ENCODE measurements at places on chromosomes 7 and 10.

- DNase-seq: no peak
Measured at GRCh38 chr7:158525648-158526484, 61.8 kb downstream of the PTPRN2 start.

DNA sequence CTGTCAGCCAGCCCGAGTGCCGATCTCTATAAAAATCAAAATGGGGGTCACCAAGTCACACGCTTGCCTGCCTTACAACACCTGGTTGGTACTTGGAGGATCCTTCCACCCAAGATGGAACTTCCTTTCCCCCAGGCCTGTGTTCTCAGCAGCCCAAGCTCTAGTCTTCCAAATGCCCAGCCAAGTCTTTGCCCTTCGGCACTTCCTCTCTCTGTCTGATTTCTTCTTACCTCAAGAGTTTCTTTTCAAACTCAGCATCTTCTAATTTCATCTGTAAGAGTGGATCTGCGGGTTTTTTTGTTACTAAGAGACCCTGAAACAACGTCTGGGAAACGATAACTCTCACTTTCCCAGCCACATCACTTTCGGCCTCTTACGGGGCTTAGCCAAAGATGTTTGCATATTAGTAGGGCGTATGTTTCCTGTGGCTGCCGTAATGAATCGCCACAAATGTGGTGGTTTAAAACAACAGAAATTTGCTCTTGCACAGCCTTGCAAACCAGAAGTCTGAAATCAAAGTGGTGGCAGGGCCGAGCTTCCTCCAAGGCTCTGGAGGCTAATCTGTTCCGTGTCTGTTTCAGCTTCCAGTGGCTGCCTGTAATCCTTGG is 219.9 kb downstream of the TCF7L2 start:
- DNase-seq: no peak

GRCh38 chr7:29282819-29283414 is 88.3 kb downstream of the CHN2 start:
- DNase-seq: no peak

DNA sequence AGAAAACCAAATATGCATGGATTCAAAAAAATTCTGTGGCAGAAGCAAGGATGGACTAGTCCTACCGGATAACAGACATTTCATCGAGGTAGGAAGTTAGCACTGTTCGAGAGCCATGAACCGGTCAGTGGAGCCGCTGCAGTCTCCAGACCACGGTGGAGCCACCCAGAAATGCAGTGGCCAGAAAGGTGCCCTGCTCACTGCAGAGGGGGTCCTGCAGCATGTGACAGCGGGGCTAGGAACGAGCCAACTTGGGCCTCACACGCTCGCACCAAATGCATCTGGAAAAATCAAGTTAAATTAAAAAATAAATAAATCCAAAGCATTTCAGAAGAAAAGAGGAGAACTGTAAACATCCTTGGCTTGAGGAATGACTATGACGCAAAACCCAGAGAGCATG is 13.1 kb upstream of the CFAP46 start:
- DNase-seq: no peak

DNA sequence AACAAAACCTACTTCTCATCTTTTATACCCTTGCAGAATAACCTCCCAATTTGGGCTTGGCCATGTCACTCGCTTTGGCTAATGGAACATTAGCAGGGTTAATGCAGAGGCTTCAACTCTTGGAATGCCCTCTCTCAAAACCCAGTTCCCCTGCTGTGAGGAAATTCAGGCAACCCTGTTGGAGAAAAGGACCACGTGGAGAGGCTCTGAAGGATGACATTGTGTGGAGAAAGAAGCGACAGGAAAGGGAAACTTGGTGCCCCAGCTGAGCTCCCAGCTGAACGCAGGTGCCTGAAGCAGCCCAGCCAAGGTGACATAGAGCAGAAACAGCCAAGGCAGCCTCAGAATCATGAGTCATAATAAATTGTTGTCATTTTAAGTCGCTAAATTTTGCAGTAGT is 214.2 kb upstream of the GHITM start:
- no peak for DNase-seq

- DNase-seq: no peak
Measured at GRCh38 chr7:143281529-143281928, 3.2 kb upstream of the TMEM139 start.

GRCh38 chr10:113153493-113154102 is 203.6 kb downstream of the TCF7L2 start:
- no peak for DNase-seq

- DNase-seq: no peak
Measured at GRCh38 chr7:117805241-117805640, 68.0 kb downstream of the CTTNBP2 start.

GRCh38 chr7:4713183-4713784 is 31.2 kb downstream of the FOXK1 start:
- no peak for DNase-seq

DNA sequence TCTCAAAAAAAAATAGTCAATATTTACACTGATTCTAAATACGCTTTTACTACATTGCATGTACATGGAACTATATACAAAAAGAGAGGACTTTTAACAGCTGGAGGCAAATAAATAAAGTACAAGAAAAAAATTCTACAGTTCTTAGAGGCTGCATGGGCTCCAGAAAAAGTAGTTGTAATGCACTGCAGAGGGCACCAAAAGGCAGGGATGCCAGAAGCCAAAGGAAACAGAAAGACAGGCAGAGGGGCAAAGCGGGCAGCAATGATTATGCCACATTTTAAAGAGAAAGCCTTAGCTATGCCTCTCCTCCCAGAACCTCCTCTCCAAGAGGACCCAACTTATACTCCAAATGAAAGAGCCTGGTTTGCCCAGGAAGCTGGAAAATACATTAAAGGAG is 11.6 kb upstream of the ADCK2 start:
- DNase-seq: no peak

GRCh38 chr7:16851829-16852228 is 30.0 kb downstream of the AGR3 start:
- no peak for DNase-seq

- no peak for DNase-seq
Measured at GRCh38 chr7:27103489-27104226, 1.2 kb upstream of the HOXA2 start.

DNA sequence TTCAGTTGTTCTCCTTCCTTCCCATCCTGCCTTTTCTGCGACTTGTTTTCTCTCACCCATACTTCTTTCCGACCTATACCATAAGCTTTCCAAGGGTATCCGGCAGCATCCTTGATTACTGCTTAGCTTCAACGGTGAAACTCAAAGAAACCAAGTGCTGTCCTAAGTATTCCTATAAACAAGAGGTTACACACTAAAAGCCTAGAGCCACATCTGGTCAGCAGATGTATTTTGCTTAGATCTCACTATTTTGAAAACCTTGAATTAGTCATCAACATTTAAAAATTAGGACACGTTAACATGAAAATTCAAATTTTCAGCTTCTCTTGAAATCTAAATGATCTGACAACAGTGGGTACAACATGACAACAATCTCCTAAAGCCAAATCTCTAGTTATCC is 20.0 kb downstream of the ARHGAP21 start:
- no peak for DNase-seq

- DNase-seq: no peak
Measured at GRCh38 chr10:2951235-2951835, 116.0 kb upstream of the PFKP start.

GRCh38 chr7:43803865-43804264 is 45.4 kb downstream of the BLVRA start:
- DNase-seq: no peak

DNA sequence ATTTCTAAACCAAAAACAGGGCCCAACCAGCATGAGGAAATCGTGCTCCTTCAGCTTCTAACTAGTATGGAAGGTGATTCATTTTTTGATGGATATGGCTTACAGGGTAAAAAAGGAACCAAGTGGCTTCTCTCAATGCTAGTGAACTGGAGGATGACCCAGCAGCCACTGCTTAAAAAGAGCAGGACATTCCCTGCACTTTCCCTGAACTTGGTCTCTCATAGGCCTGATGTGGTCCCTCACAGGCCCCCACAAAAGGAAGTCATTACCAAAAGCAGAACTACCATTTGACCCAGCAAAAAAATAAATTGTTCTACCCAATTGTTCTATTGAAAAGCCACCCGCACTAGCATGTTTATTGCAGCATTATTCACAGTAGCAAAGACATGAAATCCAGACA is 188.8 kb downstream of the CALN1 start:
- no peak for DNase-seq

DNA sequence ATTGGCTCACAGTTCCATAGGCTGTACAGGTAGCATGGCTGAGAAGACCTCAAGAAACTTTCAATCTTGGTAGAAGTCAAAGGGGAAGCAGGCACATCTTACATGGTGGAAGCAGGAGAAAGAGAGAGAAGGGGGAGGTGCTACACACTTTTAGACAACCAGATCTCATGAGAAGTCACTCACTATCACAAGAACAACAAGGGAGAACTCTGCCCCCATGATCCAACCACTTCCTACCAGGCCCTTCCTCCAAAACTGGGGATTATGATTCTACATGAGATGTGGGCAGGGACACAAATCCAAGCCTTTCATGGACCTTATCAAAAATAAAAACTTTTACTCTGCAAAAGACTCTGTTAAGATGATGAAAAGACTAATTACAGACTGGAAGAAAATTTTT is 183.2 kb upstream of the TRIM24 start:
- DNase-seq: no peak

DNA sequence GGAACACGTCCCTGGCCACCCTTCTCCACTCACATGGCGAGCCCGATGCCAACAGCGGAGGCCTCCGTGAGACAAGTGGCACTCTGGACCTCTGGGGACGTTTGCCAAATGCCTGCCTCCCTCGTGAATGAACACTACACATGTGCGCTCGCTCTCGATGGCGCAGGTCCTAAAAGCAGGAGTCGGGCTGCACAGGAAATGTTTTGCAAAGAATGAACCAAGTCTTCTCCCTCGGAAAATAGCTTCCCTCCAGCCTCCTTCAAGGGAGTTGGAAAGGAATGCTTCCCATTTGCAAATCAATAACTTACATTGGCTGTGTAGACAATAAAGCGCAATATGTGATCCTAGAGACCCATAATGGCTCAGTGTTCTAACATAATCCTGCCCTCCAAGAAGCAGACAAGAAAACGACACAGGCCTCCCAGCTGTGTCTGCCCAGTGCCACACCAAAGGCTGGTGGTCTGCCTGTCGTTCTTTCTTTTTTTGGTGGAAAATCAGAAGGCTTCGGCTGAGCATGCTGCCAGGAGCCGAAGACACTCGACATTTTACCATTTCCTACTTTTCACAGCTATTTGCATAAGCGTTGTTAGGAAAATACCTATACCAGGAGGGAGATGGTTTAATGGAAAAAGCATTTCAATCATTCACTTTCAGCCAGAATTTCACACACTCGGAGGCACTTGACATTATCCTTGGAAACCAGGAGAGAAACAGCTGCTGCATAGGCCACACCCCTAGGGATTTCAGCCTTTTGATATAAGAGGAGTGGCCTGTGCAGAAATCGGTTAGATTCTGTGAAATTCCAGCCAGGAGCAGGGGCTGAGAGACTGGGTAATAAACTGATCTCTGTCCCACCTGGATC is 38.4 kb downstream of the ATXN7L1 start:
- no peak for DNase-seq

DNA sequence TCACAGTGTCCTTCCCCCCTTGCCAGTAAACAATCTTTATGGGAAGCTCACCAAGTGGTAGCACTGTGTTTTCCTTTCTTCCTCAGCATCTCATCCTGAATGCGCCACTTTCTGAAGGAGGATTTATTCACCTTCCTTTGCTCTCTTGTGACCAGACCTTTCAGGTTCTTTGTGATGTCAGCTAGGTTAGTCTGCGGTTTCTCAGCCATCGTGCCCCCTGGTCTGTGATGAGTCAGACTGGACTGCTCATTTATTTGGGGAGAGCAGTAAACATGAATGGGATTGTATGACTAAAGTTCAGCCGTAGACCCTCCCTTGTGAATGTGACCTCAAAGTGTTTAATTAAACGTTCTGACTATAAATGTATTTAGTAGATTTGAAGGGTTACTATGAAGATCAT is 235.1 kb upstream of the CELF2 start:
- DNase-seq: no peak

- DNase-seq: no peak
Measured at GRCh38 chr10:11687779-11688447, 54.3 kb upstream of the ECHDC3 start.

GRCh38 chr10:52472406-52473146 is 158.5 kb downstream of the DKK1 start:
- no peak for DNase-seq

DNA sequence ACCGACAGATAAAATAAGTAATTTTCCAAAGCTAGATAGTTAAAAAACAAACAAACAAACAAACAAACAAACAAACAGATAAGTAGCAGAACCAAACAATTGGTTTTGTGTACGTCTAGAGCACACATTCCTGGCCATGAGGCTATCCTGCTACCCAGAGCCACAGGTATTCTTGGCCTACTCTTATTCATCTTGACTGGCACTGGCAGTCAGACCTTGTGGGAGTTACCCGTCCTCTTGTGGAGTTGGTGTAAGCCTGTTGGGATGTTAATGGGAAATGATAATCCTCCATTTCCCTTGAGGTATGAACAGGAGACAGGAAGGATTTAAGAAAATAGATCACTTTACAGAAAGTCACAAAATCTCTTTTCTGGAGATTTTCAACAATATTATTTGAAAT is 142.4 kb upstream of the MEOX2 start:
- no peak for DNase-seq

- DNase-seq: no peak
Measured at GRCh38 chr10:99742701-99743100, 10.7 kb downstream of the CUTC start.

DNA sequence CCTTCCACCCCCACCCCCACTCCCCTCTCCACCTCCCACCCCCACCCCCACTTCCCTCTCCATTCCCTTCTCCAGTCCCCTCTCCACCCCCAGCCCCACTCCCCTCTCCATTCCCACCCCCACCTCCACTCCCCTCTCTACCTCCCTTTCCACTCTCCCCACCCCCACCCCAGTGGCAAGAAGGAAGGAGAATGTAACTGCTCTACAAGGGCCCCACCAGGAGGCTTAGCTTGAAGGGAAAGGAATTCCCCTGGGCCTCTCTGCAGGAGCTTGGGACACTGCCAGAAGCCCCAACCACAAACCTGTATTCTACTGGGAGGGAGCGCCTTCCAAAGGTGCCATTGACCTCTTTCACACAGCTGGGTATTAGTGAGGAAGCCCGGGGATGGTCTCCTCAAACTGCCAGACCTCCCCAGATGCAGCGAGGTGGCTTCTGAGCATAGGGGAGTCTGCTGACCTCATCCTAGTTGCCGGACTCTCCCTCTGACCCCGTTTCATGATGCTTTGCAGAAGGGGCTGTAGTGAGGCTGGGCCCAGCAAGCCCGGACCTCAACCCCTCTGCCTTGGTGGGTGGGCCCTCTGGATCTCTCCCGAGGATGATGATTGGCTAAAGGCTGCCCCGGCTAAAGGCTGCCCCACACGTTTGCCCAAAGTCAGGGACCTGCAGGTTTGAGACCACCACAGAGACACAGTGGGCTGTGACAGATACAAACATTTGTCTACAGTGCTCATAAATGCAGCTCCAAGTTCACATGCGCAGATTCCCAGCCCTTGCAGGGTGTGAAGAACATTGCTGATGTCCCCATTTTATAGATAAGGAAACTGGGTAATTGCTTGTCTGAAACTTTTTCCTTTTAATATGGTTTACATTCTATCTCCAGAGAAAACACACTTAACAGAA is 2.9 kb downstream of the DEPP1 start:
- DNase-seq: no peak

All from stimulated activated CD8-positive, alpha-beta memory T cell treated with anti-CD3 and anti-CD28 coated beads, Interleukin-7, amount 100 ng/mL, for 24 hours (primary cell).